Cerebellar nuclear complex (tissue), 1 donor: ENCODE measurements at places on chromosomes 2 and 18.

GRCh38 chr2:105328281-105329196 is 996 bp downstream of the TGFBRAP1 start:
- no peak for DNase-seq

DNA sequence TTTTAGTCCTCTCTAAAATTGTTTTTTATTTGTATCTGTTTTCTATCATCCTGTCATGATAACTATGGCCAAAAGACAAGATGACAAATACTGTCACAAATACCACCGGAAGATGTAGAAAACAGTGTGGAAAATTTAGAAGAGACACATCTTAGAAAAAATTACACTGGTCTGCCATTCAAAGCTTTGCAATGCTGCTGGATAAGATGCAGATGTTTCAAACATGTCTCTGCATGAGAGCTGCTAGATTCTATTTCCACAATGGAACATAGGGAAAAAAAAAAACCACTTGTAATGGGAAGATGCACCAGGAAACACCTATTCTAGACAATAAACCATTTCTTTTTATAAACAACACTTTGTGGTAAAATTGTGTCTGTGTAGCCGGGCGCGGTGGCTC is 5.8 kb upstream of the TAF1B start:
- no peak for DNase-seq

DNA sequence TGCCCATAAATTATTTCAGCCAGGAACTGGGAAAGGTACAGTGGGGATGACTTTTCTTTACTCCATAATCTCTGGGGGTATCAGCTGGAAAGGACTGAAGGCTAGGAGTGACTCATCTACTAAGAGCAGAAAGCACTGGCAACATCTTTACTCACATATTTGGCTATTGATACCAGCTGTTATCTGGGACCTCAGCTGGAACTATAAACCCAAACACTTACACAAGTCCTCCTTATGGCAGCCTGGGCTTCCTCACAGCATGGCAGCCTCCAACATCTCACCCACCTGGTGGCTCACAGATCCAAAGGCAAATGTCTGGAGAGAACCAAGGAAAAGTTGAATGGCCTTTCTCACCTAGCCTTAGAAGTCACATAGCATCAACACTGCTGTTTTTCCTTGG is 379.0 kb upstream of the RND3 start:
- no peak for DNase-seq

DNA sequence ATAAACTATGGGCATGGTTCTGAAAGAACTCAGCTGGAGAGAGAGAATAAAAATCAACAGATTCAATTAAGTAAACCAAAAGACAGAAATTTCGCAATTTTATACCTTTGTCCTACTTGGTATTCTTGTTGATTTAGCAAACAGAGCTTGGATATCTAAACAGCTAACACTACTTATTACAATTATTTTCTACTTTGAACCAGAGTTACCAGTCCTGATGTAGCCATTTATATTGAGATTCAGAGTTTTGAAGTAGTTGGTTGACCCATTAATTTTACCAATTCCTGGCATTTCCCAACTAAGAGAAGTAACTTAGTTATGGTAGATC is 48.9 kb downstream of the ASXL2 start:
- DNase-seq, result no peak

DNA sequence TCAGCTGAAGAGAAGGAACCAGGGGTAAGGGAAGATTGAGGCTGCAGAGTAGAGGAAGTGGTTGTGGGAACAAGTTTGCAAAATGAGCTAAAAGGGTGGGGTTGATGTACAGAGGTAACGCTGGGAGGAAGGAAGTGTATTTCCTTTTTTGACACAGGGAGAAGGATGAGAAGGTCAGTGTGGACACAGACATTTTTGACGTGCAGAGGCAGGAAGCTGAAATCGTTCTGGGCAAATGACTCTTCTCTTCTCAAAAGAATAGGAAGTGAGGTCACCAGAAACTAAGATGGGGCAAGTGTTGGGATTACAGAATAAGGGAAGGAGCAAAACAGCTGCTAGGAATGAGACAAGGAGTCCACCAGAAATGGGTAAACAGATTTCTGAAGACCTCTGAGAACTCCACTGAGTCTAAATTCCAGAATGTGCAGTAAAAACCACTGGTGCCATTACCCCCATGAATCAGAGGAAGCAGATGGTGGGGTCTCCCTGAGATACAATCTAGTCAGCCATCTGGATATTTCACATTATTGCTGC is 20.0 kb upstream of the RNF149 start:
- no peak for DNase-seq
